ENCODE measurements at places on chromosomes 5 and 9.

GRCh38 chr5:124206540-124206939 lies 539.9 kb downstream of the ZNF608 start:
- DNase-seq, result no peak

DNA sequence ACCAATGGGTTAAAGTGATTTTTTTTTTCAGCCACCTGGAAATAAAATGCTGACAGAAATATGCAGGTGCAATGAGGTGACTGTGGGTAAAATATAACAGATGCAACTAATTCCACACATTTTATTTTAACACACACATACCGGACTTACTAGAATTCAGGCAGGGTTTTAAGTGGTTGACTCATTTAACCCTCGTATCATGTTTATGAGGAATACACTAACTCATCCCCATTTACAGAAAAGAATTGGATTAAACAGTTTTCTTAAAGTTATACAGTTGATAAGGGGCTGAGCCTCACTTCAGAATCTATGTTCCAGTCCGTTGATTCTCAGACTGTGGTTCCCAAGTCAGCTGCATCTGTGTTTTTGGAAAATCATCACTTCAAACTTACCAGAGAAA lies 207.5 kb downstream of the CHSY3 start:
- DNase-seq, result no peak

- DNase-seq, result no peak
These were observed 75.8 kb upstream of the ADRB2 start for GRCh38 chr5:148750614-148751013.

- no peak for DNase-seq
These were observed 12.8 kb upstream of the NUP214 start for GRCh38 chr9:131112374-131113154.

GRCh38 chr5:136020383-136021015 lies 8.3 kb upstream of the TGFBI start:
- DNase-seq, result no peak

DNA sequence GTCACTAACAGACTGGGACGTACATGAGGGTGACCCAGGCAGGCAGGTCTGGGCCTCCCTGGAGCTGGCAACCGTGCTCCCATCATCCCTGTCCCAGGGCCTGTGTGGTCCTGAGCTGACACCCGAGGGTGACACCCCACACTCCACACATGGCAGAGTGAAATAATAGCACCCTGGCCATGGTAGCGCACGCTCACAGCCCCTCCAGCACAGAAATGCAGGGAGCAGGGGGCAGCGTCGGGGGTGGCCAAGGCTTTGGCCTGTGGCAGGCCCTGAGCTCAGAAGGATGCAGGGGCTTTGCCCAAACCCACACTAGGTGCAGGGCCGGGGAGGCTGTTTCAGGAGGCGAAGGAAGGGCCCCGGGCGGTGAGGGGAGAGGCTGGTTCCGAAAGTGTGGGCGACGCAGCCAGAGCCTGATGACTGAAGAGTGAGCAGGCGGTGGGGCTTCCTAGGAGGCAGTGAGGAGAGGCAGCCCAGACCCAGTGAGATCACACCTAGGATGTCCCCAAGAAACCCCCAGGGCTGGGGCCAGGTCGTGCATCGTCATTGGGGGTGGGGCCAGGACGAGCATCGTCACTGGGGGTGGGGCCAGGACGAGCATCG lies 12.9 kb downstream of the OR2V2 start:
- peak; percentile 79 for DNase-seq

- DNase-seq, result no peak
These were observed 12.2 kb upstream of the ISL1 start for GRCh38 chr5:51371052-51371451.

GRCh38 chr5:148974642-148975327 lies 88.1 kb downstream of the SH3TC2 start:
- no peak for DNase-seq

GRCh38 chr5:58275516-58275915 lies 184.4 kb downstream of the PLK2 start:
- DNase-seq, result no peak

GRCh38 chr9:134066913-134067851 lies 644 bp downstream of the BRD3 start:
- DNase-seq, result peak; percentile 79
